NCI-H446 treated with DMSO at 0.1 percent for 48 hours (cell line): ENCODE measurements at places on chromosomes 3 and 15.
A peak's percentile ranks its signal among the peaks of the same experiment; 100 is the strongest.

GRCh38 chr3:172034786-172035685 is 4.3 kb upstream of the FNDC3B start:
- DNase-seq = no peak

DNA sequence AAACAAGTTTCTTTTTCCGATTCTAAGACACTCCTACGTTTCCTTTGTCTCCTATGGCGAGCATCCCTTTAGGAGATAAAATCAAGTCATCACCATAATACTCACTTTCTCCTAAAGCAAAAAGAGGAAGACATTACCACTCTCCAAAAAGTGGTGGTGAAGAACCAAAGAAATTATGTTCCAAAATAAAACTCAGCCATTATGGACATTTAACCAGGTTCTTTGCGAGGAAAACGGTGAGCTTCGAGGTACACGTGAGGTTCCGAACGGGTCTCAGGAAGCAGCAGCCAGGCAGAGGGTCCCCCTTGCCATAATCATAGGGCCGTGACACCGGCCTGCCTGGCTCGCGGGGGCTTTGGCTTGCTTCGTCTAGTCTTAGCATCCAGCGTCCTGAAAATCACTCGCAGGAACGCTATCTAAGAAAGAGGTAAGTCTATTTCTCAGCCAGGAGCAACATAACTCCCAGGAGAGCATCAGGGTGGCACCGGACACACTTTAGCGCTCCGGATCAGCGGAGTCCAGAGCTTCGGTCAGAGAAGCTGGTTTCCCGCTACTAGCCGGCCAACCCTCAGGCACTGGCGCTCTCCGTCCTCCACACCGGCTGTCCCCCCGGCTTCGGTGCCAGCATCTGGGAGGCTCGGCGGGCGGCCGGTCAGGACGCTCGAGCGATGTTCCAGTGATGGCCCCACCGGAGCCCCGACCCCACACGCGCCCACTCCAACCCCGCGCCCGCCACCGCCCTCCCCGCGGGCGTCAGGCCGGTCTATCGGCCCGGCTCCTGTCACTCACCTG is 581 bp downstream of the IP6K1 start:
- no peak for DNase-seq

- no peak for DNase-seq
Observed at GRCh38 chr15:84908564-84908963, 24.1 kb downstream of the SLC28A1 start.

GRCh38 chr3:46006238-46007032 is 10.8 kb upstream of the FYCO1 start:
- no peak for DNase-seq

GRCh38 chr15:58472821-58473581 is 41.2 kb downstream of the LIPC start:
- no peak for DNase-seq

DNA sequence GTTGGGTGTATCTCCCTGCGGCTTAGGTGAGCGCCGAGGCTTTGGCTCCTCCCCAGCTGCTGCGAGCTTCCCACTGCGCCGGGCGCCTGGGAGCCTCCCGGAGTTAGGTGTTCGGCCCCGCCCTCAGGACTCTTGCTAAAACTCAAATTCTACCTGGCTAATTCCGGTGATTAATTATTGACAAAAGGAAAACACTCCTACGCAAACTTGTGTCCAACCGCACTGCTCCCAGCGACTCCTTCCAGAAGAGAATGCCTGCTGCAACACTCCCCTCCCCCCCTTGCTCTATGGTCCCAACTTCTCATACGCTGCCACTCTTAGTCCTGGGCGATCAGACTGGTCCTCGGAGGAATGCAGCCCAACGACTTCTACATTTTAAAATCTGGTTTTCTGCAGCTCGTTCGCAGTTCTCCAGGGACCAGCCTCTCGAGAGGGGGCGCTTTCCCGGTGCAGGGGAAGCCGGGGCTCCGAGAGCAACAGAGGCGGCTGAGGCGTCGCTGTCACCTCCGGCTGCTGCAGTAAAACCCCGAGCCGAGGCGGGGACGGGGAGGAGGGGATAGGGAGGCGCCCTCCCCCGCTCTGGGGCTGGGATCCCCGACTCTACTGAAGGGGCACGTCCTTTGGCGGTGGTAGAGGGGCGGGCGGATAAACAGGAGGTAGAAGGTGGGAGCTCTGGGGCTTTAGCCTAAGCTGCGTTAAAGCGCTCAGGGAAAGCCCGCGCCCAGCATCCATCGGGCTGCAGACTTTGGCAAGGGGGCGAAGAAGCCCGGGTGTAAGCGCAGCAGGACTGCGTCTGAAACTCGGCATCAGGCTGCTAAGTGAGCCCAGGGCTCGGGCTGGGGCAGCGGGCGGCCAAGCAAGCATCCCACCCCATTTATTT is at the start of gene SPTSSB:
SPTSSB (minus strand) TSS at position 77 of the 880 bp plus-strand sequence. CDS start 25,194 bp downstream, outside the sequence.
- DNase-seq = no peak

DNA sequence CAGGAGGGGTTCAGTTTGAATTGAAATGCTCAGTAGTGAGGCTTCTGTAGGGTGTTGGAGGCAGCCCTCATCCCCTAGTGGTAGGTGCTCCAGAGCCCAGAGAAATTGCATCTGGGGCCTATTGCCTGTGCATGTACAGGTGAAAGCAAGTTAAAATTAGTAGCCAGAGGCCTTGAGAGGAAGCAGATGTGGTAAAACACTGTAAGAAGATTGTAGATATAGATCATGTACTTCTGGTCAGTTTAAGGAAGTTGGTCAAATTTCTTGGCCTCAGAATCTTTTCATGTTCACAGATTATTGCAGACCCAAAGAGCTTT is 34.6 kb downstream of the IGSF10 start:
- DNase-seq = no peak

DNA sequence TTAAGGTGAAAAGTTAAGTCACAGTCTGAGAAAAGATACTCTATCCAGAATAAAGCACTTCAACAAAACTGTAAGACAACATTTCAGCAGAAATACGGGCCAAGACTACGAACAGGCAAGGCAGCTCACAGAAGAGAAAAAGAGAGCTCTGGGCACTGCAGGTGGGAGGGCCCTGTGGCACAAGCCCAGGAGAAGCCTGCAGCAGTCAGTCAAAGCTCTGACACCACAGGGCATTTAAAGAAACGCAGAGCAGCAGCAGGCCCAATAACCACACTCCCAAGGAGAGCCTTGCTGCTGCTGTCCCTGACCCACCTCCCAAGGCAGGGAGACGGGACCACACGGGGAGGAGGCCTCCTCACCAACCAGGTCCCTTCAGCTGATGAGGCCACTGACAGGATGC is 19.2 kb downstream of the CHSY1 start:
- no peak for DNase-seq

GRCh38 chr15:59400103-59400813 is 27.6 kb upstream of the MYO1E start:
- no peak for DNase-seq

DNA sequence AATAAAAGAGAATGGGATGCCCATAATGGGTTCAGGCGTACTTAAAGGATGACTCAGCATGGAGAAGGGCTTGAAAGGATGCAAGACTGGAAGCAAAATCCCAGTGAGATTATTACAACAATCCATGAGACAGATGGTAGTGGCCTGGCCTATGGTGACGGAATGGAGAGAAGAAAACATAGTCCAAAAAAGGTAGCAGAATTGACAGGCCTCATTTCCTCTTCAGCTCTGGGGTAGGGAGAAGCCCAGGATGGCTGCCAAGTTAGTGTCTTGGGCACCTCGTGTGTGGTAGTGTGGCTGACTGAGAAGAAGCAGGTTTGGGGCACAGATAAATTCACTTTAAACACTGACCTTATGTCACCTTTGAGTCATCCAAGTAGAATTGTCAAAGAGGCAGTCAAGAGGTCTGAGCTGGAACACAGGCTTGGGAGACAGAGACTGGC is 18.1 kb downstream of the MB21D2 start:
- no peak for DNase-seq

DNA sequence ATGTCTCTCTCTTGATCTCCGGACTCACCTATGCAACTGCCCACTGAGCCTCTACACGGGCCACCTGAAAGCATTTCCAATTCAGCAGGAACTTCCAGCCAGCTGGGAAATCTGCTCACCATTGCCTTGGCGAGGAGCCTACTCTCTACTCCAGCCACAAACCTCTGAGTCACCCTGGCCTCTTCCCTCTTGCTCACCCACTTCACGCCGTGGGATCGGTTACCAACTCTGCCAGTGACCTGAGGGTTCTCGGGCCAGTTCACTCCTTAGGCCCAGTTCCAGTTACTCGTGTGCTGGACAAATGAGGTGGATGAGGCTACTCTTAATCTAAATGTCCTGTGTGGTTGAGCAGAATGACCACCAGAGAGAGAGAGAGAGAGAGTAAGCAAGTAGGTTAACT is 70.1 kb downstream of the CEMIP start:
- no peak for DNase-seq

DNA sequence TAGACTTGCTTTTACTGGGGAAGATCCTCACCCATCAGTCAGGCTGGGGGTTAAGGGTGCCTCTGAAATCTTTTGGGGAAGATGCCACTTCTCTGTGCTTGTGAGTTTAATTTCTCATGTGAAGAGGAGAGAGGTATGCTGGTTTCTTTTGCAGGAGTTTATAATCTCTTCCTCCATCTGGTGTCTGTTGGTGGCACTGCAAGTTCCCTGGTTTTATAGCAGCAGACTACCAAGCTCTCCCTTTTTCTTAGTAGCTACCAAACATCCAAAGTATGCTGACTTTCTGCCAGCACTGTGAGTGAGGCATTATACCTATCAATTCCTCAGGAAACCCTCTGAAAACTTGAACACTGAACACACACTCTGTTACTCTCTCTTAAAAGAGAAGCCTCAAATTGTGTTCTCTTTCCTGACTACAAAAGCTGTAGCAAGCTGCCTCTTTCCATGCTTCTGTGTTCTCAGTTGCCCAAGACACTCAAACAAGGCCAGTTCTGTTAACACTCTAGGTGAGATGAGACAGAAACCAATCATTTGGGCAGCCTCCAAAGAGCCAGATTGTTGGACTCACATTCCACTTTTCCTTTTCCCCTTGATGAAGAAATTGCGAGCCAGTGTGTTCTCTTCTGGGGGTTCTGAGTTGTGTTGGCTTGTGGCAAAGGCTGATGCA is 299.5 kb downstream of the GAP43 start:
- peak; percentile 75 for DNase-seq

GRCh38 chr3:110984456-110985250 is 87.0 kb upstream of the NECTIN3 start:
- no peak for DNase-seq

DNA sequence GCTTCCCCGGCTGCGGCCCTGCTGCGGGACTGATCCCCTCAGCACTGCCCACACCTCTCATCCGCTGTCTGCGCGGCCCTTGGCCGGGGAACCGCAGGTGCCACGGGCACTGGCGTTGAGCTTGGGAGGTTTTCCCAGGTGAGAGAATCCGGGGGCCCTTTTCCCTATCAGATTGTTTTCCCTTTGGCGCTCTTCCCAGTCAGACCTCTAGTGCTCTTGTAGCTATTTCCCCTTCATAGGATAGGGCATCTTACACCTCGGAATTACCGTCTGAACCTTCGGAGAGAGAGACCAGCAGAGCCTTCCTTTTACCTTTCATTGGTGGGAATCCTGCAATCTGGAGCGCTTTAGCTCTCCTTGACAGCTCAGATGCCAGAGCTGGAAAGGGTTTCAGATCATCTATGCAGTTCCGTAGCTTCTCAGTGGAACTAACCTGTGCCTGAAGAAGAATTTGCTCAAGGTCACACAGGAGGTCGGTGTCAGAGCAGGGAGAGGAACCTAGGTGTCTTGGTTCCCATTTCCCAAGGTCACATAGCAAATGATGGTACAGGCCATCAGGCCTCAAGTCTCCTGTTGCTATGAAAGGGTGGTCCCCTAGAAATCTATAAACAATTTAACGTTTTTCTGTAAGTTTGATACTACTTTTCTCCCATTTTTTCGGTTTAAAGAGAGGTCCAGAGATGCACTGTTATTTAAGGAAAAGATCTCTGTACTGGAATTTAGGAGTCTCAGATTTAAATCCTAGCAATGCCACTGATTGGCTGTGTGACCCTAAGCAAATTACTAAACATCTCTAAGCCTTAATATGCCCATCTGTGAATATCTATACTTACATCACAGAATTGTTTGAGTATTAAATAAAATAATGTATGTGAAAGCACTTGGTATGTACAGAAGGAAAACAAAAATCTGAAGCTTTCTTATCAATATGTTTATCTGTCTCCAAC is 916 bp downstream of the IDH3A start:
- DNase-seq = no peak

DNA sequence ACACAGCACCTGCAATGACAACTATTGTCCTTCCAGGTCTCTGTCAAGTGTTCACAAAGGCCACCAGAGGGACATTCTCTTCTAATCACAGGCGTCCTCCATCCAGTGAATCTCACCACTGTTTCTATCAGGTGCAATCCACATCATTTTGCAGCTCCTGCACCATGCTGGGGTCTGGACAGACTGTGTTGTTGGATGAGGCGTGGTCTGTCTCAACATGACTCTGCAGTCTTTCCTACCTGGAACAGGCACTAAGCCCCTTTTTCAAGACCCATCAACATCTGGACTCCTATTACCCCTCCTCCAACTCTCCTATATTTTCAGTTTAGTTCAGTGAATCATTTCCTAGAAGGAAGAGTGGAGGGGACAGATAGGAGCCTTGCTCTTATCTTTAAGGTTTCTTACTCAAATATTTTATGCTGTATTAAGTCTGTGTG is 31.5 kb upstream of the VEPH1 start:
- DNase-seq = no peak

- DNase-seq = no peak
Observed at GRCh38 chr3:45218578-45219390, 7.3 kb downstream of the TMEM158 start.

DNA sequence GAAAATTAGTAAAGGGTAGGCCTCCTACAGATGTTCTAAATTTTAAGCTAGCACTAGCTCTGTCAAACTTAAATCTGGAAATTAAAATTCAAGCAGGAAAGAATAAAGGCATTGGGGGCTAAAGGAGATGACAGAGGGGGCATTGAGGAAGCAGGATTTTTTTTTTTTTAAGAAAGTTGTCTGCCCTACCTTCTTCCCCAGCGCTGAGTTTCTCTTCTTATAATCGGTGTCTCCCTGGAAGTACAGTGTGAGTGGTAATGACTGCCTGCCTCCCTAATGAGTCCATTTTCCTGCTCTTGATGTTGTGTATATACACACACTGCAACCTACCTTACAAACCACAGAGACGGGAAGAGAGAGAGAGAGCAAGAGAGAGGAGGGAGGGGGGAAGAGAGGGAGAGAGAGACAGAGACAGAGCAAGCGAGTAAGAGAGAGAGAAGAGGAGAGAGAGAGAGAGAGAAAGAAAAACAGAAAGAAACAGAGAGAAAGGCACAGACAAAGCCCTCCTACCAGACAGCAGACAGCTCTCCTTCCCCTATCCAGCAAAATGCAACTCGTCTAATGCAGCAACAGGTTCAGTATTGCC is 47.0 kb downstream of the ZBTB20 start:
- no peak for DNase-seq

GRCh38 chr15:100355342-100355741 is 13.6 kb upstream of the ADAMTS17 start:
- DNase-seq = no peak

DNA sequence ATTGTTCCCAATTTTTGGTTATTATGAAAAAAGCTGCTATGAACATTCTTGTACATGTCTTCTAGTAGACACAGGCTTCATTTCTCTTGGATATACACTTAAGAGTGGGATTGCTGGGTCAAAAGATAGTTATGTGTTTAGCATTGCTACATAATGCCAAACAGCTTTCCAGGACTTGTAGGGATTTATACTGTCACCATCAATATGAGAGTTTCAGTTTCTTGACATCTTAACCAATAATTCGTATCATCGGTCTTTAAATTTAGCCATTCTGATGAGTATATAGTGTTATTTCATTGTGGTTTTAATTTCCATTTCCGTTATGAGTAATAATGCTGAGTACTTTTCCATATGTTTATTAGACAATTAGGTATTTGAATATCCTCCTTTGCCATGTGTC is 190.3 kb upstream of the PFN2 start:
- DNase-seq = no peak
